ENCODE measurements at places on chromosomes 2 and 18. TPM values are rescaled to one million over a fixed set of nuclear protein-coding genes. Genes with fewer than 3 reads are reported as not detected.

DNA sequence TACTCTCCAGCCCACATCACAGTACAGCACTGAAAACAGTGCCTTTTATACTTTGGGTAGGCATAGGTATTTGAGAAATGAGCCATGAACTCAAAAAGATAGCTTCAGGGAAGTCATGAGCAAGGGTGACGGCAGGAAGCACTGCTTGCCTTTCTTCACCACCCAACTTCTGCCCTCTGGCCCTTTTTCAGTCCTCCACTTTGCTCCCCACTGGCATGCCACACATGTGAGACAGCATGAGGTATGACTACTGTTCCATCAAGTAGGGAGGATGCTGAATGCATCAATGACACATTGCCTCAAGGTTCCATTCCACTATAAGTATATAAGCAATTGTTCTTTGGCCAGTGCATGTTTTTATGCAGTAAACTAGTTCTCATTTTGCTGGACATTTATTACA is 373.0 kb downstream of the NRXN1 start:
- no peak overlapping the region for H3K27ac ChIP-seq
- no peaks in the 10 kb centered on the region for H3K27me3 ChIP-seq
- peaks cover 3% of the 10 kb centered on the region for H3K36me3 ChIP-seq

DNA sequence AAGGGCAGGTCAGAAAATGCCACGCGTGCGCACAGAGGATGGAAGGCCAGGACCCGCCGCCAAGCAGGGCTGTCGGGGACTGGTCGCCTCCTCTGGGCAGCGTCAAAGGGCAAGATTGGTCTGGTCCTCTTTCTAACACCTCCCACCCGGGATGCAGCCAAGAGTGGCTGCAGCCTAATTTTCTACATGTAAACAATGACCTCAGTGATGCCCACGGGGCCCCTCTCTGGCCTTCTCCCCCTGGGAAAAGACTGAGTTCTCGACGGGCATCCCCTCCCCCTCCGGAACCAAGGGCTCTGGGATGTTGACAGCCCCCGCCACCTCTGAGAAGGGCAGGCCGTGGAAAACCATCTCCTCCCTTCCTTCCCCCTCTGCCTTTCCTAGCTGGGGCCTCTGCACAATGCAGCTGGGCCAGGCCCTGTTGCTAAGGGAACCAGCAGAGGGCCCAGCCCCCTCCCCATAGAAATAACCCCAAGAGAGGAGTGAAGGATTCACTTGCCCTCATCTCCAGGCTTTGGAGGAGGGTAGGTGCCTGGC is 80.0 kb upstream of the ZNF532 start:
- peak overlapping the region; percentile 50 for H3K4me3 ChIP-seq
- H3K36me3 ChIP-seq, result no peaks in the 10 kb centered on the region
- no peaks in the 10 kb centered on the region for H3K27me3 ChIP-seq

GRCh38 chr18:76821356-76821874 is 942 bp upstream of the ZNF236 start:
- peaks cover 8% of the 10 kb centered on the region for H3K36me3 ChIP-seq
- H3K4me3 ChIP-seq, result peak overlapping the region; percentile 93
- H3K4me1 ChIP-seq, result peaks cover 48% of the 10 kb centered on the region
- H3K27me3 ChIP-seq, result no peaks in the 10 kb centered on the region

GRCh38 chr18:58239879-58240278 is 195.9 kb downstream of the NEDD4L start:
- H3K27ac ChIP-seq, result no peak overlapping the region
- no peak for DNase-seq
- H3K36me3 ChIP-seq, result no peaks in the 10 kb centered on the region
- H3K4me1 ChIP-seq, result peaks cover 17% of the 10 kb centered on the region
- H3K4me3 ChIP-seq, result no peak overlapping the region

DNA sequence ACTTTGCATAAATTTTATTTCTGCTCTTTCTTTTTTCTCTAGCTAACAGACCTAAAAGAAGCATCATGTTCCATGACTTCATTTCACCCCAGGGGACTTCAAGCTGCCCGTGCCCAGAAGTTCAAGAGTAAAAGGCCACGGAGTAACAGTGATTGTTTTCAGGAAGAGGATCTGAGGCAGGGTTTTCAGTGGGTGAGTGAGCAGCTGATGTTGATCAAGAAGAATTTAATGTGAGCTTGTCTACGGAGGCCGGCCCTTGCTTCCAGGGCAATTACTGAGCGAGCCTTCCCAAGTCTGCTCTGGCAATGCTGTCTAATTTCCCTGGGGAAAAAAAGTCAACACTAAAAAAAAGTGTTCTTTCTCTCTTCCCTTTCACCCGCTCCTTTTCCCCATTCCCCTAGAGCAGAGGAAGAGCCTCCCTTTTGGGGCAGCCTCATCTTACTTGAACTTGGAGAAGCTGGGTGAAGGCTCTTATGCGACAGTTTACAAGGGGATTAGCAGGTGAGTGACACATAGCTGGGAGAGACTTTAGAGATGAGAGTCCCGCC is 1.2 kb downstream of the CDK15 start:
- H3K4me1 ChIP-seq, result peaks cover 21% of the 10 kb centered on the region
- H3K4me3 ChIP-seq, result no peak overlapping the region
- DNase-seq, result no peak
- no peaks in the 10 kb centered on the region for H3K36me3 ChIP-seq

GRCh38 chr2:146927080-146927711 is 917.6 kb upstream of the ACVR2A start:
- peaks cover 6% of the 10 kb centered on the region for H3K4me1 ChIP-seq
- H3K36me3 ChIP-seq, result no peaks in the 10 kb centered on the region
- no peak overlapping the region for H3K4me3 ChIP-seq
- H3K27ac ChIP-seq, result peak overlapping the region; percentile 12
- DNase-seq, result peak; percentile 53

- no peaks in the 10 kb centered on the region for H3K4me1 ChIP-seq
- H3K36me3 ChIP-seq, result no peaks in the 10 kb centered on the region
- H3K4me3 ChIP-seq, result no peak overlapping the region
- no peak overlapping the region for H3K27ac ChIP-seq
Observed at GRCh38 chr2:82857967-82858366, 1601.1 kb downstream of the SUCLG1 start.

DNA sequence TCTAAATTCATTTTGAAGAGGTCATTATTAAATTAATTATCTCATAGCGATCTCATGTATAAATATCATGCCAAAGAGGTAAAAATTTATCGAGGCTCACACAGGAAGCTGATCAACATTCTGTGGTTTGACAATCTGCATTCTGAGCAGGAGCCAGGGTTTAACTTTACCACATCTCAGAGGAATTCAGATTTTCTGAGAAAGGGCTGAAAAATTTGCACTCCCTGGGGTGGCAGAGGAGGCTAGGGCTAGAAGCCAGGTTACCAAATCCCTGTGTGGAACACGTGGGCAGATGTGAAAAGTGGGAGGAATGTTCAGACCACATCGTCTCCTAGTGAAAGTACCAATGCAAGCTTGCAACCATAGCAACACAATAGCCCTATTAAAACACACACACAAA is 63.5 kb upstream of the CTLA4 start:
- no peaks in the 10 kb centered on the region for H3K27me3 ChIP-seq
- no peak overlapping the region for H3K27ac ChIP-seq
- peaks cover 23% of the 10 kb centered on the region for H3K4me1 ChIP-seq
- H3K36me3 ChIP-seq, result peaks cover 8% of the 10 kb centered on the region
- no peak overlapping the region for H3K4me3 ChIP-seq
- DNase-seq, result no peak

DNA sequence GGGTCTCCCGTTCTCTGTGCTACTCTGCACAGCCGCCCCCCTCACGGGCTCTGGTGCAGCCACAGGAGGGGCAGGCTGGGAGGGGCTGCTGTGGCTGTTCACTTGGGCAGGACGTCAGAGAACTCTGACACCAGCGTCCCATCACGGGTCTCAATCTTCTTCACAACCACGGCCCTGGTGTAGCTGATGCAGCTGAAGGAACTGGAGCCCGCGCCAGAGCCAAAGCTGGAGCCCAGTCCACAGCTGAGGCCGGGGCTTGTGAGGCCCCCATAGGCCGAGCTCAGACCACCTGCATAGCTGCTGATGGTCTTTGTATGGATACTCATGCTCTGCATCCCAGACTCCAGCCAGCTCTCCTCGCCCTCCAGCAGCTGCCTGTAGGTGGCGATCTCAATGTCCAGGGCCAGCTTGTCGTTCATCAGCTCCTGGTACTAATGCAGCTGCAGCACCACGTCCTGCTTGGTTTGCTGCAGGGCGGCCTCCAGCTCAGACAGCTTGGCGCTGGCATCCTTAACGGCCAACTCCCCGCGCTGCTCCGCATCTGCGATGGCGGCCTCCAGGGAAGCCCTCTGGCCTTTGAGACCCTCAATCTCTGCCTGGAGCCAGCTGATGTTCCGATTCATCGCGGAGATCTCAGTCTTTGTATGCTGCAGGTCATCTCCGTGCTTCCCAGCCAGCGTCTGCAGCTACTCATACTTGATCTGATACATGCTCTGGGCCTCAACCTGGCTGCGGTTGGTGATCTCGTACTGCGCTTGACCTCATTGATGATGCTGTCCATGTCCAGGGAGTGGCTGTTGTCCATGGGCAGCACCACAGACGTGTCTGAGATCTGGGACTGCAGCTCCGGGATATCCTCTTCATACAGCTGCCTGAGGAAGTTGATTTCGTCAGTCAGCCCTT is 7.4 kb upstream of the DUSP19 start:
- peaks cover 3% of the 10 kb centered on the region for H3K36me3 ChIP-seq
- peaks cover 4% of the 10 kb centered on the region for H3K27me3 ChIP-seq
- H3K4me3 ChIP-seq, result no peak overlapping the region
- peak; percentile 44 for DNase-seq
- no peaks in the 10 kb centered on the region for H3K4me1 ChIP-seq
- no peak overlapping the region for H3K27ac ChIP-seq

MDH1B gene
- total RNA-seq, result 2.0 TPM

DSG1 gene
- not detected for total RNA-seq
